ENCODE measurements at places on chromosomes 7 and 10.

- DNase-seq = no peak
These were observed 20.0 kb upstream of the ARPC1A start for GRCh38 chr7:99305473-99306260.

GRCh38 chr7:140403878-140404564 is at the start of gene RAB19:
RAB19 (plus strand) TSS chr7:140404058; CDS start chr7:140407647, 3,589 bp downstream.
- no peak for DNase-seq

- DNase-seq = no peak
These were observed 139.2 kb downstream of the USP6NL start for GRCh38 chr10:11472158-11472753.

GRCh38 chr7:105887569-105888189 is 11.3 kb upstream of the ATXN7L1 start:
- DNase-seq = no peak

DNA sequence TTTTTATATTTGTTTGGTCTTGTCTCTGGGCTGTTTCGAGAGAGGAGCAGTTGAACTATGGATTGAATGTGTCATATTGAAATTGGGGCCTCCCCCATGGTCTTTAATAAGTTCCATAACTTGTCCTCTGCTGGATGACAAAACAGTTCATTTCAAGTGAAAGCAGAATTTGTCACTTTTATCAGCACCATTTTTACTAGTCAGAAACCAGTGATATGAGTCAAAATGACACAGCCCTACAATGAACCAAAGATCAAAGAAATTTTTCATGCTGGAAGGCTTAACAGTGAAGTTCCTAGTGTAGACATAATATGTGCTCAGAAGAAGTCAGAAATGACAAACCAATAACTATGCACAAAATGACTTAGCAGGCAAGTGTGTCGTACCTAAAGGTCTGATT is 133.6 kb upstream of the VWC2 start:
- no peak for DNase-seq

DNA sequence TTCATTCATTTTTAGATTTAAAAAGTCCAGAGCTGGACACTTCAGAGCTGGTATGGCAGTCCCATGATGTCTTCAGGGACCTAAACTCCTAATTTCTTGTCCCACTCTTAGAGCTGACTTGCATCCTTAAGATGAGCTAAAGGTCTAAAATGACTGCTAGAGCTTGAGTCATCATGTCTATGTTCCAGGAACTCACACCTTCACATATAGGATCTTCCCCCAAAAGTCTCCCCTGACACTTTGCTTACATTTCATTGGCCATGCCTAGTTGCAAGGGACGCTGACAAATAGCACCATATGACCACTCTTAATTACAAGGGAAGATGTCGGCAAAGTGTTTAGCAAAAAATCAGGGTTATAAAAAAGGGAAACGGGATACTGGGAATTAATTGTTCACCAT is 10.4 kb upstream of the AOAH start:
- no peak for DNase-seq

GRCh38 chr10:84375011-84375410 is 46.6 kb downstream of the CCSER2 start:
- no peak for DNase-seq

DNA sequence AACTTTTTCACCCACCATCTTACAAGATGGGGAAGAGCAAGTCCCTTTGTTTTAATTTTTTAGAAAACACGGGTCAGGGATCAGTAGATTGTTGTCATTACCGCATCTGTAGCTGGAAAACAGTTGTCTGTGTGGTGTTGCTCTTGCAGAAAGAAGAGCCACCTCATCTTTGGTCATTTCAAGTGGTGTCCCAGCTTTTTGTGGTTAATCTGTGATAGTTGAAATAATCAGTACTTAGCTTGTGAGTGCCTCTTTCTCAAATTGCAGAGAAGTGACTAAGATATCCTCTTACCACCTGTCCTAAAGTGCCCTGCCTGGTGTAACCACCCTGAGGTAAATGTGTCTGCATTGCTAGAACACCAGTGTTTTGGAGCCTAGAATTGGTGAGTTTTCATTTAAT is 5.5 kb downstream of the PRPF18 start:
- DNase-seq = no peak

GRCh38 chr10:76111986-76112825 is 680.8 kb downstream of the LRMDA start:
- DNase-seq = no peak

All from amygdala (tissue), 56 donors.